ENCODE measurements at places on chromosomes 5 and 9.

- DNase-seq = no peak
Measured at GRCh38 chr9:105246656-105247173, 2.3 kb downstream of the SLC44A1 start.

GRCh38 chr9:99040251-99040900, 64.5 kb upstream of the TGFBR1 start:
- DNase-seq = no peak

DNA sequence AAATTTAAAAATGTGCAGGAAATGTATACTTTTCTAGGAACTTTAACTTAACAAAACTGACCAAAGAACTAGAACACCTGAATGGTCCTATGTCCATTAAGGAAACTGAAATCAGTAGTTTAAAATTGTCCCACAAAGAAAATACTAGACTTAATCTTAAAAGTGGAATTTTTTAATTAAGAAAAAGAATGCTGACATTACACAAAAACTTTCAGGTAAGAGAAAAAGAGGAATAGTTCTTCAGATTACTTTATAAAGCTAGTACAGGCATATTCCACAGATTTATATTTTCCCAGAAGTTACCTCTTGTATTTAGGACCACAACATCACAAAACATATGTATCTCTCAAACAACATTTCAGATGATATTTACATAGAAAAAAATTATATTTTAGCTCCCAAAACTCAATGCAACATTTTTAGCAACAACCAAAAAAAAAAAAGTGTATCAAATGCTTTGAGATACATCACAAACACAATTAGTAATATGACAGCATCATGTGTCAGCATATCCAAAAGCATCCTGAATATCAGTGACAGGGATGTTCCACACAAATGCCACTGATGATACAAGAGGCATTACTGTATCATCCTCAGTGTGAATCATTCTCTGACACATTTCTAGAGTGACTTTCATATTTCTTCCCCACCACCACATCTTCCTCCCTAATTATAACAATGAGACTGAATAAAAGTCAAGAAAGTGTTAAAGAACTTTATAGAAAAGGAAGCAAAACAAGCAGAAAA, 264.0 kb downstream of the EPB41L4A start:
- DNase-seq = no peak

- no peak for DNase-seq
Measured at GRCh38 chr5:33854733-33855151, 37.0 kb downstream of the ADAMTS12 start.

- DNase-seq = no peak
Measured at GRCh38 chr9:119284587-119285337, 84.5 kb downstream of the BRINP1 start.

GRCh38 chr9:37292896-37293295, 129.6 kb upstream of the GRHPR start:
- DNase-seq = no peak

GRCh38 chr5:139648205-139649081, at the start of gene CXXC5:
Gene CXXC5 (plus strand): TSS chr5:139648349. CDS start chr5:139680524, 32,175 bp downstream.
- peak; percentile 88 for DNase-seq

DNA sequence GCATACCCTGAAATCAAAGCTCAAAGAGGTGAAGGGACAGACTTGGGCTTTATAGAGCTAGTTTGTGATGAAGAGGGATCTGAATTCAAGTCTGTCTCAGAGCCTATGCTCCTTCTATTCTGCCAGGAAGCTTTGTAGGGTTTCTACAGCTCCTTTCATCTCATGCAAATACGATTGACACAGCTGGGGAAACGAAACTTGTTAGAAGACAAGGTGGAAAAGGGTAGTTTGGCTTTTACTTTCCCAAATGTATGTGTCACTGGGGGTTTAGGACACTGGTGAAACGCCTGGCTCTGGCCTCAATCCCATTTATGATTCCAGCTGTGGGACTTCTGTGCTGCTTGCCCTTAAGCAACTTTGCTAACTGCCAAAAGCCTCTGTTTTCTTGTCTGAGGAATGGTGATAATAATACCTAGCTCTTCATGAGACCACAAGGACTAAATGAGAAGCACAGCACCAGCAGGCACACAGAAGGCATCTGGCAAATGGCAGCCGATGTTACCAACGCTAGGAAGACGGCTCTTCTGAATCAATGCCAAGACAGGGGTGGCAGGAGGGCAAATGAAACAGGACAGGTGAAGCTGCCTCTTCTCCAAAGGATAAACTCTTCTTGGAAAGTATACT, 70.3 kb upstream of the EQTN start:
- DNase-seq = no peak

GRCh38 chr5:157648275-157648990, 3.8 kb downstream of the SOX30 start:
- DNase-seq = no peak

DNA sequence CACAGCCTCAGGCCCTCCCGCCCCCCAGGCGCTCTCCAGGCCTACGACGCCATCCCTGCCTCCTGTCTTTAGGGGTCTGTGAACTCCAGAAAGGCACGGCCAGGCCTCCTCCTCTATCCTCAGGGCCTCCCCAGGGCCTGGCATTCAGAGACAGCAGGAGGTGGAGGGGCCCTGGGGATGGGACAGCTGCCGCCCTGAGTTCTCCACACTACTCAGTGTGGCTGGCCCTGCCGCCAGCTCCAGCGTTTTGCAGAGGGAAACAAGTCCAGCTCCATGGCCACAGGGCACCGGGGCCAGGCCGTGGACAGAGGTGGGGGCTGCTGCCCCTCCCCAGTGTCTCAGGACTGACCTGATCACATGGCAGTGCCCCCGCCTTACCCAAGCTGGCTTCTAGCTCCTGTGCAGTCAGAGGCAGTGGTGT, 16.4 kb downstream of the SH3GLB2 start:
- DNase-seq = no peak

GRCh38 chr5:133319244-133319643, 267.4 kb downstream of the HSPA4 start:
- DNase-seq = no peak

DNA sequence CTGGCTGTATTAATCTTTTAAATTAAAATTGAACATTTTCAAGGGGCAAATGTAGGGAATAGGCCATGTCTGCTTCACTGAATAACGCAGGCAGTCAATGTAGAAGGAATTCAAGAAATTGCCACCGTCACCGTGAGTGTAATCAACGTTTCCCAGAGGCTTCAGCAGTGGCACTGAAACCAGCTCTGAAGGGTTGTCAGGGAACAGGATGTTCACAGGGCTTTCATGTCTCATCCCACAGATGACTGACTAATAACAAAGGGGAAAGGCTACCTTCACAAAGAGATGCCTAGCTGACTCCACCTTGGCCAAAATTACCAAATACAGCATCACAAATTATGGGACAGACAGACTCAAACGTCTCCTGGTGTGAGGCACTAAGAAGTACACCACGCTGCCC, 70.4 kb upstream of the SIMC1 start:
- DNase-seq = no peak

DNA sequence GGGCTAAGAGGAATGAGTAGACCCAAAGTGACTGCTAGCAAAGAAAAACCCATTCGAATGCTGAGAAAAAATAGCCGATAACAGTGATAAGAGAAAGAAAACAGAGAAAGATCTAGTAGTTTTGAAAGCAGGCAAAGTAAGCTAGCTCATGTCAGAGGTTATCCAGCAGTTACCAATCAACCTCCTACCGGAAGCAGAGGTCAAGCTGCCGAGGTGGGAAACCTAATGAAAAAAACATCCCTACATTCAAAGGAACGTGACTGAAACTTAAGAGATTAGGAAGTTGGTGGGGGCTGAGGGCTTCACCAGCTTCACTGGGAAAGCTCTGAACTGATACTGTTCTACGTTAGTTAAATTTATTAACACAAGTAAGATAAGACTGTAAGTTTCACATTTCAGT, 32.6 kb downstream of the SSBP2 start:
- no peak for DNase-seq

- DNase-seq = no peak
Measured at GRCh38 chr5:173745557-173745956, 129.1 kb upstream of the BOD1 start.

DNA sequence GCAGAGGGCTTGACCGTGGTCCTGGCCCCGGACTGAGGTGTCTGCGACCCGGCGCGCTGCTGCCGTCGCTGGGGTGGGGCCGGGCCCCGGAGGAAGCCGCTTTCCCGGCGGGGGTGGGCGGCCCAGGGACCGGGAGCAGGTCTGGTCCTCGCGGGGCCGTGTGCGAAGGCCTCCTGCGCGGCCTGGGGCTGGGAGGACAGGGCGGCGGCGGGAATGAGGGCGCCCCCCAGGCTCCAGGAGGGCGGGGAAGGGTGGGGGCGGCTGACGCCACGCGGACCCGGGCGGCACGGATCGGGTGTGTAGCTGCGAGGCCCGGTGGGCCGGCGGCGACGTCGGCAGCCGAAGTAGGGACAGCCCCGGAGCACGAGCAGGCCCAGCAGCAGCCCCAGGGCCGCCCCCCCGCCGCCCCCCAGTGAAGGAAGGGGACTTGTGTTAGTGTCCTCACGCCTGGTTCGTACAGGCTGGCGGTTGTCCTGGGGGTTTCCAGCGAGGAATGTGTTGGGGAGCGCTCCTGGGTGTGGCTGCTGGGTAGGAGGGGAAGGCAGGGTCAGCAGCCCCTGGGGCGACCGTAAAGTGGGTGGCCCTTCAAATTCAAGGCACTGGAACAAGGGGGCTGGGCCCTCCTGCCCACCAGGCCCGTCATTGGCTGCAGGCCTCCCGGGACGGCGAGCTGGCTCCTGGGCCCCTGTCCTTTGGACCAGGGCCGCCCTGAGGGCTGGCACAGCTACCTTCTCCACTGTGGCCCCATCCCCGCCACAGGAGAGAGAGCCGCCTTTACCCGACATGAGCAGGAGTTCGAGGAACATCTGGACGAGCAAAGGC, 597 bp upstream of the TMEM250 start:
- no peak for DNase-seq

- DNase-seq = no peak
Measured at GRCh38 chr9:108300306-108301287, 555.2 kb downstream of the ACTL7B start.

DNA sequence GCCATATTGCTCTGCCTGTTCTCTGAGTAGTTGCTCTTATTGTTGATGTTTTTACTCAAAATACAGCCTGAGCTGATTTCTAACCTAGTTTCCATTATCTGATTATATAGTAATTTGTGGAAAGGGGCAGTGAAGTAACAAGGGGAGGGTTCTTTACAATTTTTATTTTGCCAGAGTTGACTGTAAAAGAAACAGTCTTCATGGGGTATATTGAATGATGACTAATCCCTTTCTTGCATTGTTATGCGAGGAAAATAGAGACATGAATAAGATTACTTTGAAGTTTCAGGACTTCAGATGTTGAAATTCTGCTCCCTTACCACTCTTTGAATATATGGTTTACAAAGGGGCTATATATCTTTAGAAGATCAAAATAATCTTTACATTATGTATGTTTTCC, 9.1 kb upstream of the LRRC70 start:
- no peak for DNase-seq

GRCh38 chr5:81253875-81254274, 20.8 kb downstream of the CKMT2 start:
- DNase-seq = no peak

GRCh38 chr9:116175614-116176013, 22.0 kb downstream of the PAPPA start:
- no peak for DNase-seq

DNA sequence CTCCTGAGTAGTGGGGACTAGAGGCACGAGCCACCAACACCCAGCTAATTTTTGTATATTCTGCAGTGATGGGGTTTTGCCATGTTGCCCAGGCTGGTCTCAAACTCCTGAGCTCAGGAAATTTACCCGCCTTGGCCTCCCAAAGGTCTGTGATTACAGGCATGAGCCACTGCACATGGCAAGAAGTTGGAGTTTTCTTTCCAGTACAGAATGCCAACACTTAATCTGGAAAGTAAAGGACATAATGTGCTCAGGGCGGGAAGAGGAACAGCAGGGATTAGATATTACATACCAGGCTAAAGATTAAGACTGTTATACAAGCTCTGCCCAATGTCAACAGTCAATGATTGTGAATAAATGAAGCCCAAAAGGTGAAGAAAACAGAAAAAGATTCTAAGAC, 47.2 kb upstream of the AGXT2 start:
- no peak for DNase-seq

GRCh38 chr5:56384186-56384585, 151.1 kb upstream of the ANKRD55 start:
- no peak for DNase-seq

DNA sequence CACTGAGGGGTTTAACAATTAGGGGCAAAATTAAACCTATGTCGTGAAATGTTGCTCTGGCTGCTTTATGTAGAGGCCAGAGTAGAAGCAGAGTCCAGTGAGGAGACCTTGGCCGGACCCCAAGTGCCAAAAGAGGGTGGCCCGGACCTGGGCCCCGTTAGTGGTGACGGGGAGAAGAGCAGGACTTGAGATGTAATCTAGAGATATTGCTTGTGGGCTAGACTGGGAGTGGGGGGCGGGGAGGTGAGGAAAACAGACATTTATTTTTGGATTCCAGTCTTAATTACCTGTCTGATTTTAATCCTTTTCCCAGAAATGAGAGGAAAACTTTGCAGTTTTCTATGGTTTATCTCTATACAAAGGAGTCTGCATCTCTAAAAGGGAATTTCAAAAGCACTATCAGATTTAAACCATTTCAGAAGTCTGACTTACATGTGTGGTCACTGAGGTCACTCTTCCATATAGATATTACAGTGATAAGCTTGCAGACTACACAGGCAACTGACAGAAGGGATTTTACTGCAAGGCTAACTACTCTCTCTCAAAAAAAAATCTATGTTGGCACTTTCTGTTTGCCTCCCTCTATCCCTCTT, 108.1 kb downstream of the MED27 start:
- no peak for DNase-seq

- DNase-seq = no peak
Measured at GRCh38 chr5:34524123-34524522, 132.0 kb upstream of the RAI14 start.

- DNase-seq = no peak
Measured at GRCh38 chr5:150510460-150511263, 2.7 kb downstream of the NDST1 start.

- DNase-seq = no peak
Measured at GRCh38 chr5:39580702-39581453, 156.1 kb upstream of the DAB2 start.

GRCh38 chr5:94395468-94395867, 222.9 kb downstream of the KIAA0825 start:
- no peak for DNase-seq

DNA sequence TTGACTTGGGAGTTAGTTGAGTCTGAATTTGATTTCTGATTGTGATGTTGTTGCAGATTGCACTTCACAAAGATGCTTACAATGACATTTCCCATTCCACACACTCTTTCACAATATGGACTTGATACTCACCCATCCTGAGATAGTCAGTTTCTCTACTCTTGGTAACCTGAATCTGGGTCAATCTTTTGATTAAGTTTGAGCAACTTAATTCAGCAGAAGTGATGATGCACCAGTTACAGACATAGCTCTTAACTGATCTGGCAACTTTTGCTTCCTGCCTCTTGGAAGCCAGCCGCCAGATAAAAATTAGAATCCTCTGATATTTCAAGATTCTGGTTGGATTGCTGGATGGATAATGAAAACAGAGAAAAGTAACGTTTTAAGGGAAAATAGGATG, 79.7 kb upstream of the OSMR start:
- no peak for DNase-seq

- no peak for DNase-seq
Measured at GRCh38 chr9:5857928-5858327, 25.0 kb upstream of the ERMP1 start.

- DNase-seq = no peak
Measured at GRCh38 chr5:160352308-160352707, 18.1 kb downstream of the C1QTNF2 start.

GRCh38 chr9:111008158-111009075, 29.9 kb downstream of the LPAR1 start:
- no peak for DNase-seq

GRCh38 chr5:153970496-153970895, 68.2 kb downstream of the FAM114A2 start:
- no peak for DNase-seq

GRCh38 chr9:117815315-117815714, 111.1 kb downstream of the TLR4 start:
- DNase-seq = no peak

Measured in NCI-H526 treated with DMSO at 0.1 percent for 48 hours (cell line).